ENCODE measurements at places on chromosomes 5 and 9.
A peak's percentile ranks its signal among the peaks of the same experiment; 100 is the strongest.

- DNase-seq: no peak
Observed at GRCh38 chr5:149632311-149633251, 51.3 kb downstream of the ARHGEF37 start.

- no peak for DNase-seq
Observed at GRCh38 chr5:173693670-173694069, 77.2 kb upstream of the BOD1 start.

DNA sequence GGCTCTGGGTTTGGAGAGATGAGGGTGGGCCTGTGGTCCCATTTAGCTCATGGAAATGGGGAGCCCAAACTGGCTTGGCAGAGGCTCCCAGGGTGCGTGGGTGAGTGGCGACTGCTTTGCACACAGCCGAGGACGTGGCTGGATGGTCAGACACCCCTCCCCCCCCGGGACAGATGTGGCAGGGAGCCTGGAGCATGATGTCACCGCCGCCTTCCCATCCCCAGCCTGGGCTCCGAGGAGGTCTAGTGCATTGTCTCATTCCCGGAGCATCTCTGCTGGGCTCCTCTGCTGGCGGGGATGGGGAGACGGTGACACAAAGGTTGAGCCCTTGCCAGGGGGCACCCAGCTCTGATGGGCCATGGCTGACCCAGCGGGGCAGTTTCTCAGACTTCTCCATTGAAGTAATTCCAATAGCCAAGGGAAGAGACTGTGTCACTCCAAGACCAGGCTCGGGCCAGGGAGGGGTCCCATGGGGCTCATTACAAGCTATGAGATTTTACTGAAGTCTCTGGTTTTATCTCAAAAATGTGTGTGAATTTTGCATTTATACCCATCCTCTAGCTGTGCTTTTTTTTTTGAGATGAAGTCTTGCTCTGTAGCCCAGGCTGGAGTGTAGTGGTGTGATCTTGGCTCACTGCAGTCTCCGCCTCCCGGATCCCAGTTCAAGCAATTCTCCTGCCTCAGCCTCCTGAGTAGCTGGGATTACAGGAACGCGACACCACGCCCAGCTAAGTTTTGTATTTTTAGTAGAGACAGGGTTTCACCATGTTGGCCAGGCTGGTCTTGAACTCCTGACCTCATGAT lies 36.1 kb downstream of the HMCN2 start:
- no peak for DNase-seq

DNA sequence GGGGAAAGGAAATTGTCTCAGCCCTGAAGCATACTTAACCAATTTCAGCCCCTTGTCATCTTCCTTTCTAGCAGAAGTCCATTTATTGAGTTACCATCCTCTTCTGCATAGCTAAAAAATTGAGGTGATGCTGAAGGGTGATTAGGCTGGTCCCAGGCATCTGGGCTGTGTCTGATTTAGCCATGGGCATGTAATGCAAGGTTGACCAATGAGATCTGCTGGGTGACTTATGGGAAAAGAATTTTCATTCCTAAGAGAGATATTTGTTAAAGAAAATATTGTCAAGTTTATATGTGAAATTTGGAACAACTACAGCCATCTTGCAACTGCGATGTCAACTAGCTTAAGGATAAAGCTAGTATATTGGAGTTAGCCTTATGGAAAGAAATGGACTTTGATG lies 5.1 kb downstream of the ITGA2 start:
- no peak for DNase-seq

GRCh38 chr5:132109494-132110053 lies 36.0 kb downstream of the CSF2 start:
- no peak for DNase-seq

DNA sequence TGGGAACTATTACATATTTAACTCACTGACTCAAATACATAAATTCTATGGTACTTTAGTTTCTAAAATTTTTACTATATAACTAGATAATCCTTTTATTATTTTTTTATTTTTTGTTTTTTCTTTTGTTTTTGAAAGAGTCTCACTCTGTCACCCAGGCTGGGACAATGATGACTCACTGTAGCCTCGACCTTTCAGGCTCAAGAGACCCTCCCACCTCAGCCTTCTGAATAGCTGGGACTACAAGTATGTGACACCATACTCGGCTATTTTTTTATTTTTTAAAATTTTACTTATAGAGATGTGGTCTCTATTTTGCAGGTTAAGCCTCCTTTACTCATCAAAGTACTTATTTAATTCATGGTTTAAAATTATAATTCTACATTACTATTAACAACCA lies 92.2 kb upstream of the SLCO4C1 start:
- no peak for DNase-seq

GRCh38 chr5:40270274-40270845 lies 409.4 kb upstream of the PTGER4 start:
- DNase-seq: no peak

DNA sequence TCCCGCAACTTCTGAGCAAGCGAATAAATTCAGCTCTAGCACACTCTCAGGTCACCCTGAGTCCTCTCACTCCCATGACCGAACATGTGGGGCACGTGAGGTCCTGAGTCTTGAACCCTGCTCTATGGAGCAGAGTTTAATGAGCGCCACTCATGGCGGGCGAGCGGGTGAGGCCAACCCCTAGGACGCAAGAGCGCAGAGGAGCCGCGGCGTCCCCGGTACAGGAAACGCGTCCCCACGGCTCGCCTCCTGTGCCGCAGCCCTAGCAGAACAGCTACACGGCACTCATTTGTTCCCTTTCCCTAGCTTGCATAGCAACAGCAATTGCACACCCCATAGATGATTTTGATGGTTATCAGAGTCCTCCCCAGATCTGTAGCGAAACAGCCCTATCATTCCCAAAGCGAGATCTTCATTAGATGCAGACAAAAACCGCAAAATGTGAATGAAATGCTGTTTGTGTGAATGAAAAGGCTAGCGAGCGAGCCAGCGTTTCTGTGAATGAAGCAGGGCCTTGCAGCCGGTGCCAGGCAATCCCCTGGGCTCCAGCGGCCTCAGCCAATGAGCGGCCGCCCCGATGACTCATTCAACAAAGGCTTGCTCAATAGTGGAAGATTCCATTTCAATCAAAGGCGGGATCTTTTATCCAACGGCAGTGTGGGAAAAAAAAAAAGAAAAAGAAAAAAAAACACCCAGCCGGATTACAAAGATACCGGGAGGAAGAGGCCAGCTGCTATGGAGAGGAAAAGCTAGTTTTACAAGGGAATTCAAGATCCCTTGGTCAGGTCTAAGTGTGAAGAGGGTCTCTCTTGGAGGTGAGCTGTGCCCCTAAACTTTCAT lies 1.5 kb upstream of the SHC3 start:
- peak; percentile 65 for DNase-seq

DNA sequence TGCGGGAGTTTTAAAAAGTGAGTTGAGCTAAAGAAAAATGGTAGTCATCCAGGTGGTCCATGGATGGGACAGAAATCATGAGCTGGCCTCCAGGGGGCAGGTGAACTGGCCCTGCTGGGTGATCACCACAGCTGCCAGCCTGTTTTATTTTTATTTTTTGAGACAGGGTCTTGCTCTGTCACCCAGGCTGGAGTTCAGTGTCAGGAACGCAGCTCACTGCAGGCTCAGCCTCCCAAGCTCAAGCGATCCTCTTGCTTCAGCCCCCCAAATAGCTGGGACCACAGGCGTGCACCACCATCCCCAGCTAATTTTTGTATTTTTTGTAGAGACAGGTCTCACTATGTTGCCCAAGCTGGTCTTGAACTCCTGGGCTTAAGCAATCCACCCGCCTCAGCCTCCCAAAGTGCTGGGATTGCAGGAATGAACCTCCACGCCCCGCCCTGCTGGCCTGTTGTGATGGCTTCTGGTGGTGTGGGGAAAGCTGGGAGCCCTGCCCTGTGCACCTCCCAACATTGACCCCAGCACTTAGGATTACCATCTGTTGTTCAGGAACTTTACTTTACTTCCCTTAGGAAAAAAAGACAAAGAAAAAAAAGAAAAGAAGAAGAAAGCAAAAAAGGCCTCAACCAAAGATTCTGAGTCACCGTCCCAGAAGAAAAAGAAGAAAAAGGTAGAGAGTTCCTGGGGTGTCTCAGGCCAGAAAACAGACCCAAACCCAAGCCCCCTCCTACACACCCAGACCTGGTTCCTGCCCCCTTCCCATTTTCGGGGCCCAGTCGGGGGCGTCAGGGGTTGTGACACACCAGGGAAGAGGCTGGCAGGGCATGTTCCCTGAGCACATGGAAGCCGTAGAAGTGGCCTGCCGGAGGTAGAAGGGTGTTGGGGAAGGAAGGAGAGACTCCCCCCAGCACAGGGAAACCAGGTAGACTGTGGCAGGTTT lies 14.7 kb downstream of the CD74 start:
- no peak for DNase-seq

- no peak for DNase-seq
Observed at GRCh38 chr9:97502984-97503861, 1.8 kb downstream of the TMOD1 start.

GRCh38 chr5:178202541-178202940 lies 1.8 kb upstream of the HNRNPAB start:
- DNase-seq: no peak

DNA sequence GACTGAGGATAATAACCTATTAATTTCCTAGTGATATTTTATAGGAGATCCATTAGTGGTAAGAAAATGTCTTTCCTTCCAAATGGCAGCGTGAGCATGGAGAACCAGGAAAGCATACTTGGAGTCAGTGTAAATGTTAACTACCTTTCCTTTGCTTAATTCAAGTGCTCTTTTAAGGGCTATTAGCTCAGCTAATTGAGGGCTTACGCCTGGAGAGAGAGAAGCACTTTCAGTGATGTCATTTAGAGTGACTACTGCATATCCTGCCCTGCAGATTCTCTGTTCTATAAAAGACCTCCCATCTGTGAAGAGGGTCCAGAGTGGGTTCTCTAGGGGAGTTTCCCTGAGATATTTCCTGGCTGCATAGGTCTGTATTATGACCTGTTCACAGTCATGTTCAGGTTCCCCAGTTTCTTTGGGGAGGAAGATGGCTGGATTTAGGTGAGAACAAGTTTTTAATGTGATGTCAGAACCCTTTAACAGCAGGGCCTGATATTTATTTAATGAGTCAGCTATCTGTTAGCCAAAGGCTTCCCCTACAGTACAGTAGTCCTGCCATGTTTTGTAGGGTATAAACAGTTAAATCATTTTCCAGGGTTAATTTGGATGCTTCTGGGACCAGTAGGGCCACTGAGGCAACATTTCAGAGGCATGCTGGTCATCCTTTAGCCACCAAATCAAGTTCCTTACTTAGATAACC lies 89.6 kb downstream of the TRIM36 start:
- no peak for DNase-seq

- DNase-seq: no peak
Observed at GRCh38 chr9:73684601-73685000, 532.9 kb downstream of the ANXA1 start.

GRCh38 chr9:131851414-131851813 lies 111.5 kb upstream of the RAPGEF1 start:
- no peak for DNase-seq

DNA sequence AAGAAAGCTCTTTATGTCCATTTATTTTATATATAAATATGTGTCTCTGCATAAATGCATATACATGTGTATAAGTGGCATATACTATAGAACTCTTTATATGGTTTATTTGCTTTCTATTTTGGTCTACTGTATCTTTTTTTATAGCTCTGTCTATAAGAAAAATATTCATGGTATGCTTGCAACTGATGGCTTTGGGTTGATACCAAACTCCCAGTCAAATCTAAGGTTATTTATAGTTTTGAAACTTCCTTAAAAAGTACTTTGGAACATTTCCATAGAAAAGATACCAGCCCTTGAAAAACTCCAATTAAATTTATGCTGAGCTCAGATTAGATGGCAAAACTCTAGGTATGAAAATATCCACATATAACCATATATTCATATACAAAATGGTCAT lies 120.0 kb upstream of the KLF9 start:
- no peak for DNase-seq

DNA sequence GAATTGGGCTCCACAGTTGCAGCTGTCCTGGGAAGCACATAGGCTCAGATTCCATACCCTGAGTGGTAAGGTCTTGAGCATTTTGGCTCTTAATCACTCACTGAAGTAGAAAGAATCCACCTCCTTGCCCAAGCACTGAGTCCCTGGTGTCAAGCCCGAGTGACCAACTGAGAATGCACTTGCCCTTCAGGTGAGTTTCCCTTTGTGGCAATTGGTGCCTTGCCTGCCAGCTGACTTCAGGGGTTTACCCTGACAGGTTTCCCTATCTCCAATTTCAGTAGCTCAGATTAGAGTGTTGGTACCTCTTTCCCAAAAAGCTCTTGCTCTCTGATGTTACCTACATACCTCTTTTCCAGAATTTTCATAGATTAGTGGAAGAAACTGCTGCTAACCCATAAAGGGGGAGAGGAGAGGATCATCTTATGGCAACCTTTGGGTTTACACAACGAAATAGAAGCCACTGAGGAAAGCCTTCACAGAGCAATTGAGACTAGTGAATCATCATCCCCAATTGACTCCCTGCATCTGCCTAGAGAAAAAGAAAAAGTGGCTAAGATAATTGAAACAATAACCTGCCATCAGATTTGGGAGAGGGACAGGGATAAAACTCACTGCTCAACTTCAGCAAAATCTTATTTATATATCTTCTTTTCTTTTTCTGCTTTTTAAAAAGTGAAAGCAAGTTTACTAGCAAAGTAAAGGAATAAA lies 48.6 kb downstream of the CCL28 start:
- DNase-seq: no peak

- DNase-seq: no peak
Observed at GRCh38 chr9:112439825-112440224, 46.8 kb upstream of the KIAA1958 start.

GRCh38 chr9:122309861-122310260 lies 45.2 kb downstream of the MRRF start:
- DNase-seq: no peak

GRCh38 chr5:94161801-94162200 lies 420.4 kb upstream of the POU5F2 start:
- DNase-seq: no peak

GRCh38 chr5:127799293-127799905 lies 96.2 kb downstream of the CCDC192 start:
- no peak for DNase-seq

- no peak for DNase-seq
Observed at GRCh38 chr5:9124071-9124470, 421.8 kb downstream of the SEMA5A start.

DNA sequence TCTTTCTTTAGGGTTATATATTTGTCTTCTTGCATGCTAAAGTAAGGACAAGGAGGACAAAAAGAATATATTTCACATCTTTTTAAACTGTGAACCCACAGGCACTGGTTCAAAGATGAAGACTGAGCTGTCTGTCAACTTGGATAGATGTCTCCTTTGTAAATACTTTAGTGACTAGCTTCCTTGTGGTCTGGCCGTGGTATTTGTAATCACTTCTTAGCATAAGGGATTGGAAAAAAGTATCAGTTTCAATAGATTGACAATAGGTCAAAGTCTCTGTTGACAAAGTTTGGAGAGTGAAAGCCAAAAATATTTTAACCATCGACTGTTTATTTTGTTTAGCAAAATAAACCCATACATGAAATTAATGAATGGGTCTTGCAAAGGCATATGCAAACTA lies 91.4 kb downstream of the TMEM167A start:
- DNase-seq: no peak

- no peak for DNase-seq
Observed at GRCh38 chr9:91945277-91946085, 4.5 kb downstream of the ROR2 start.

GRCh38 chr9:86660146-86660943 lies 287.0 kb downstream of the GAS1 start:
- no peak for DNase-seq

- no peak for DNase-seq
Observed at GRCh38 chr5:114412510-114413171, 50.8 kb downstream of the KCNN2 start.
